ENCODE measurements at places on chromosomes 3 and 15.

DNA sequence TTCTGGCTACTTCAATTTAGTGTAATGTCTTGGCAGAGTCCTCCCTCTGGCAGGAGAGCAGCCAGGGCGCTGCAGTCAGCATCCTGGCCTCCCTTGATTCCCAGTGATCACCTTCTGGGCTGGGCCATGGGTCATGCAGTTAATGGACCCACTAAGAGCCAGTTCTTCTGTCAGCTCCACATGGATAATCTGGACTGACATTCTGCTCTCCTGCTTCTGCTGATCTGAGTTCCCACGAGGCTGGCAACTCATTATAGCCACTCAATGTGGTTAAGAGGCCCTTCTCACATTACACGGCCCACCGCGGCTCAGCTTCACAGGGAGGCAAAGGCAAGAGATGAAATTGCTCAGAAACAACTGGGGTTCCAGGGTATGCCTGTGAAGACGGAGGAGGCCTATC is 94.0 kb downstream of the WDR76 start:
- DNase-seq = no peak

DNA sequence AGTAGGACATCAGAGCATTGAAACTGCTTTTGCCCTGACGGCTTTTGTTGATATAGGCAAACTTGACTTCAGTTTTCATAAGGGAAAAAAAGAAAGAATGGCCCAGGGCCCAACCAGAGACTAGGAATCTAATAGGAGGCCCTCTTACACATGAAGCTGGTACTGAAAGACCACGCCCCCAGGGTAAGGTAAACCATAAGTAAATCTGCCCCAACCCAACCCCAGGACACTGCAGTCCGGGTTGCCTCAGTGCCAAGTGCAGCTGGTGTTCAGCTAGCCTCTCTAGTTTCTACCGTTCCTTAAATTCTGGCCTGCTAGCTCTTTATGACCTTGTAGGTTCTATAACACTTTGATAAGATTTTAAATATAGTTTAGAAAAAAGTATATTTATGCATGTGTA is 136.7 kb downstream of the AQP9 start:
- no peak for DNase-seq

DNA sequence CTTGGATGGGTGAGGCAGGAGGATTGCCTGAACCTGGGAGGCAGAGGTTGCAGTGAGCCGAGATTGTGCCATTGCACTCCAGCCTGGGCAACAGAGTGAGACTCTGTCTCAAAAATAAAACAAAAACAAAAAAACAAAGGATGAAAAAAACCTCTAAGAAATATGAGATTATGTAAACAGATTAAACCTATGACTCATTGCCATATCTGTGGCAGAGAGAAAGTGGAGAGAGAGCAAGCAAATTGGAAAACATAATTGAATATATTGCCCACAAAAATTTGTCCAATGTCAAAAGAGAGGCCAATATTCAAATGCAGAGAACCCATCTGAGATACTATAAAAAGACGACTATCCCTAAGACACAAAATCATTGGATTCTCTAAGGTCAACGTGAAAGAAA is 1106.0 kb downstream of the OTOL1 start:
- DNase-seq = no peak

- DNase-seq = peak; percentile 56
These were observed 41.6 kb downstream of the MEGF11 start for GRCh38 chr15:66211670-66212562.

GRCh38 chr15:57387564-57388076 is 11.3 kb downstream of the CGNL1 start:
- no peak for DNase-seq

DNA sequence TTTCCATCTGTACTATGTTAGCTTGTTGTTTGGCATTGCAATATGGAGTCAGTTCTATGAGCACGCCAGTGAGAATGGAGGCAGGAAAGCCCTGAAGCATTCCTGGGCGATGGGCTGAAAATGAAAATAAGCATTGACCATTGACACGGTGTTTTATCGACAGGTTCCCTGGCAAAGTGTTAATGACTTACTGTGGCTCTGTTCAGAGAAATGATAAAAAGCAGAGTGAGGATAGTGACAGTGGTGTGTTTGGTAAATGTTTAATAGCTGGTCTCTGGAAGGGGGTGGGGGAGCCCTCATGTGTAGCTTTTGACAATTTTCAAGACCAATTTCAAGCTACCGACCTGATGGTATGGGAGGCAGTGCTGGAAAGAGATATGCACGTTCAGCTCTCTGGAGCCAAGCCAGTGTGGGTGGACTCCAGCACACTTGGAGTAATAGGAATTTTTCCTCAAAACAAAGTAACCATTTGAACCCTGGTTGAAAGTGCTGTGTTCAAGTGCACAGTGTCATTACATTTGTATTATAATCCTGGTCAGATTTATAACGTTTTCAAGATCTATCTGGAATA is 341.7 kb upstream of the ROBO2 start:
- no peak for DNase-seq

DNA sequence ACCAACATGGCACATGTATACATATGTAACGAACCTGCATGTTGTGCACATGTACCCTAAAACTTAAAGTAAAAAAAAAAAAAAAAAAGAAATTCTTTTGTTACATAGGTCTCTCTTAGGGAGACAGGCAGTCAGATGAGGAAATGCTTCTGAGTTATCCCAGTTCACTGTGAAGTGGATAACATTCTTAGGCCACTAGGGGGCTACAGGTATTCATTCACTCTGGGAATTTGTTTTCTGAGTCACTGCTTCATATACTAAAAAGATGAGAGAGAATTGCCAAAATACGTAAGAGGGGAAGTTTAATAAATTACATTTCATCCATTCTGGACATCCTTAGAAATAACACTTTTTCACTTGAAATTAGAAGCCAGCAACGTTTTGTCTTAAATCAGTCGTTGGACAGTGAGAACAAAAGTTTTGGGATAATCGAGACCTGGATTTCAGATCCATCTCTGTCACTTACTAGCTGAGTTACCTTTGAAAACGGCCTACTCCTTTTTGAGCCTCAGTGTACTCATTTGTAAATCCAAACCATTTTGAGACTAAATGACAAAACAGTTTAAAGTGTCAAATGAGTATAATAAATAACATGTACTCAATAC is 738.4 kb upstream of the ALCAM start:
- DNase-seq = no peak

Data from left forelimb (tissue), 1 donor.